ENCODE measurements at places on chromosomes 3 and 15.

- H3K27ac ChIP-seq = no peak overlapping the region
- no peak overlapping the region for H3K4me3 ChIP-seq
- no peaks in the 10 kb centered on the region for H3K36me3 ChIP-seq
- DNase-seq = no peak
These were observed 1441.5 kb downstream of the OTOL1 start for GRCh38 chr3:162938083-162938482.

GRCh38 chr3:161070980-161071663 lies 34.0 kb downstream of the B3GALNT1 start:
- no peak overlapping the region for H3K27ac ChIP-seq
- DNase-seq = no peak
- no peaks in the 10 kb centered on the region for H3K36me3 ChIP-seq
- H3K4me3 ChIP-seq = no peak overlapping the region
- H3K4me1 ChIP-seq = no peaks in the 10 kb centered on the region

DNA sequence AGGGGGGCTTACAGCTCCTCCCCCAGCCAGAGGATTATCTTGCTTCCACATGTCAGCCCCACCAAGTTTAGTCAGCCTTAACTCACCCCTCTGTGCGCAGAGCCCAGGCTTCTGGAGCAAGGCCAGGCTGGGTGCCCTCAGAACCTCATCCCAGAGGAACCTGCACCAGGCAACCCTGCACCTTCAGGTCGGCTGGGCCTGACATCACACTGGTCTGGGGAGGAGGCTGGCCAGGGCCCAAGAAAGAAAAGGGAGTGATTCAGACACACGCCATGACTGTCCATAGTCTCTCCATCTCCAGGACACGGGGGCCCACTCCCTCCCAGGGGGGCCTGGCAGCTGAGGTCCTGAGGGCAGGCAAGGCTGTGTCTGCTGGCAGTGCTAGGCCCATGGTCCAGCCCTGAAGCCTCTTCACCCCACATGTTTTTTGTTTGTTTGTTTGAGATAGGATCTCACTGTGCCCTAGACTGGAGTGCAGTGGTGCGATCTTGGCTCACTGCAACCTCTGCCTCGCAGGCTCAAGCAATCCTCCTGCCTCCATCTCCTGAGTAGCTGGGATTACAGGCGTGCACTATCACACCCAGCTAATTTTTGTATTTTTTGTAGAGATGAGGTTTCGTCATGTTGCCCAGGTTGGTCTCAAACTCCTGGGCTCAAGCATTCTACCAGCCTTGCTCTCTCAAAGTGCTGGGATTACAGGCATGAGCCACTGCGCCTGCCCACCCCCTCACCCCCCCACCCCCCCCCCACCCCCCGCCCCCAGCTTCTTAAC lies 11.1 kb downstream of the TNK2 start:
- peak overlapping the region; percentile 90 for H3K27ac ChIP-seq
- no peak for DNase-seq
- peaks cover 4% of the 10 kb centered on the region for H3K27me3 ChIP-seq
- H3K4me3 ChIP-seq = peak overlapping the region; percentile 68

DNA sequence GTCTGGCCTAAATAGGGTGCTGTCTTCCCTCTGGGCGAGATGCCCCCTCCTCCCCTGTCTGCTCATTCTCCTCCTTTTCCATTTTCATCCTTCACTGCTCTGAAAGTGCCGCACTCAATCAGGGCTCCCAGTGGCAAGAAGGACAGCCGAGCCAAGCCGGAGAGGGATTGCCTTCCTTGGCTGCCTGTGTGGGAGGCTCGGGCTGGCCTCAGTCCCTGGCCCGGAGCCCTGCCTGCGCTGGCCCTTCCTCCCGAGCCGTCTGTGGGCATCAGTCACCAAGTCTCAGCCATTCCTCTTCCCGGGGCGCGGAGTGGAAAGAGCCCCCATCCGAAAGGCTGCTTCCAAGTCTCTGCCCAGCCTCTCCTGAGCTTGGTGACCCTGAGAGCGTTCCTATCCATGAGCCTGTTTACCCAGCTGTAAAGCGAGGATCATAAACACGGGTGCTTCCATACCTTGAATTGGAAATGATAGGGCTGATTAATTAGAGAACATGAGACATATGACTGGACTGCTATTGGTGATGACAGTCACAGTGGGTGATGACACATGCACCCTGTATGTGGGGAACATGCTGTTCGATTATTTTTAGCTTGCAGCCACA lies 59.1 kb upstream of the TLE3 start:
- no peak overlapping the region for H3K4me3 ChIP-seq
- H3K4me1 ChIP-seq = peaks cover 66% of the 10 kb centered on the region

- H3K4me3 ChIP-seq = no peak overlapping the region
- no peaks in the 10 kb centered on the region for H3K4me1 ChIP-seq
- DNase-seq = no peak
- peaks cover 13% of the 10 kb centered on the region for H3K27me3 ChIP-seq
These were observed 150.8 kb downstream of the ATP10A start for GRCh38 chr15:25712192-25712960.

GRCh38 chr15:96274698-96275097 lies 55.8 kb upstream of the NR2F2 start:
- H3K4me3 ChIP-seq = no peak overlapping the region
- H3K27me3 ChIP-seq = no peaks in the 10 kb centered on the region
- peaks cover 44% of the 10 kb centered on the region for H3K36me3 ChIP-seq

GRCh38 chr15:52772766-52773165 lies 17.4 kb downstream of the ONECUT1 start:
- H3K36me3 ChIP-seq = no peaks in the 10 kb centered on the region
- no peak overlapping the region for H3K4me3 ChIP-seq
- no peak for DNase-seq

DNA sequence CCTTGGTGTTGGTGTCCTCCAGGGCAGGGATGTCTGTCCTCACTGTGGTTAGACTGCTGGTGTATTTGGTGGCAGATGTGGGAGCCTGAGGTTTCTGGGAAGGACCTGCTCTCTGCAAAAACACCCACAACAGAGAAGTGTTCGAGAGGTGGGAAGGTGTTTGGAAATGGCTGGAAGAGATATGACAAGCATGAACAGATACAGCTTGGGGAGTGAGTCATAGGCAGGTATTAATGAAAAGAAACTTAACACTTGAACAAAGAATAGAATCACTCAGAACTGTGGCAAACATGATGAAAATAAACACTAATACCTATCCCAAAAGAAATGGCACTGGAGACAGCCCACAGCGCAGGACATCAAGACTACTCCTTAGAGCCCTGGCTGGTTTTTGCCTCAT lies 192.4 kb upstream of the RORA start:
- H3K36me3 ChIP-seq = no peaks in the 10 kb centered on the region
- H3K27ac ChIP-seq = no peak overlapping the region
- no peak for DNase-seq
- H3K4me1 ChIP-seq = peaks cover 2% of the 10 kb centered on the region
- no peak overlapping the region for H3K4me3 ChIP-seq
- peaks cover 12% of the 10 kb centered on the region for H3K27me3 ChIP-seq

DNA sequence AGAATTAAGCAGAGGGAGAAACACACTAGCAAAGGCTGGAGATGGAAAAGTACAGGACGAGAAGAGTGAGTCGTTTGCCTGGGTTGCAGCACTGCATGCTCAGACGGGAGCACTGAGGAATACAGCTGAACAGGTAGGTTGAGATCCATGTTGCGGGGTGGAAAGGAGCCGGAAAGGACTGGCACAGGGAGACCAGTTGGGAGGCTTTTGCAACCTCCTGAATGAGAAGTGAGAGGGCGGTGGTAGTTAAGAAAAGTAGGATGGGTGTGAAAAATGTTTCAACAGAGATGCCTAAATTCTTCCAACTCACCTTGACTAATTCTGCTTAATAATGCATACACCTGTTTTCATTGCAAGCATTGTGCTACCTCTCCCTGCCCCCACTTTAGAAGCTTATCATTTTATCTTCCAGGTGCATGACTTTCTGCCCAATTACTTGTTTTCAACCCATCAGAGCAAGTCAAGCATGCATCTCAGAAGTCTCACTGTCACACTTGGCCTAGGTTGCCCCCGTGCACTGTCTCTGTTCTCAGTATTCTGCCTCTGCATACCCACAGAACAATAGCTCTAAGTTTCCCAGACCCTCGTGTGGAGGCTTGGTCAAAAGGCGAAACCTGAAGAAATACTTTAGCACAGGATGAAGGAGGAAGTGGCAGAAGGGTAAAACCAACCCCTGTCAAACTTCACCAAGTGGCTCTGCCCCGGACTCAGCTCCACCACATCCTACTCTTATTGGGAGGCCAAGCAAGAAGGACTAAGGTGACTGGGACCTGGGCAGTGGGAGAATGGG lies 199.3 kb upstream of the BCL6 start:
- no peak overlapping the region for H3K4me3 ChIP-seq
- no peaks in the 10 kb centered on the region for H3K27me3 ChIP-seq
- peaks cover 6% of the 10 kb centered on the region for H3K4me1 ChIP-seq
- no peak for DNase-seq
- no peaks in the 10 kb centered on the region for H3K36me3 ChIP-seq

GRCh38 chr3:396293-396692 lies 199.7 kb downstream of the CHL1 start:
- no peak overlapping the region for H3K4me3 ChIP-seq
- H3K27me3 ChIP-seq = peaks cover 36% of the 10 kb centered on the region
- H3K27ac ChIP-seq = no peak overlapping the region
- H3K36me3 ChIP-seq = no peaks in the 10 kb centered on the region

DNA sequence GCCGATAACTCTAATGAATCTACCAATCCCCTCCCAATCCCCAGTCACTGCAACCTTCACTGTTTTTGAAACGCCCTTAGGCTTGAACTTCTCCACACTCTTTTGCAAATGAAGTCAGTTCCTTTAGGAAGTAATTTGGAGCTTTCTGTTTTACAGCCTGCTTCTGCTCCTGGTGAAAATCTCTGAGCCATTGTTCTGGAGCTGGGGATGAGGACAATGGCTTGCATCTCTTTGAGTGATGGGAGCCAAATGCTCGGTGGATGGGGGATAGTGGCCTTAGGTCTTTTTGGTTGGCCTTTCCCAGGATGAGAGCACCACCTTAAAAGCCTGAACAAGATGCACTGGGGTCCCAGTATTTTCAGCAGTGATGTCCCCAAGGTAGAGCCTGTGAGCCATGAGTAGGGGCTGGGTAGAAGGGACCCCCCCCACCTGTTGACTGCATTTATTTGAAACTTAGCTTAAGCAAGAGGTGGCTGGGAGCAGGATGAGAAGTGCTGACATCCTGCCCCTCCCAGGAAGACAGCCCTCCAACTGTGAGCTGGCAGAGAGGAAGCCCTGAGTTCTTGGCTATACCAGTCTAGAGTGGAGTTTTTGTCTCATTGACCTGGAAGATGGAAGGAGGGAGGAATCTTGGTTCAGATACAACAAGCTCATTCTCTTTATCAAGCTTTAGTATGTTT lies 7.6 kb upstream of the MYO5C start:
- no peak overlapping the region for H3K4me3 ChIP-seq
- H3K4me1 ChIP-seq = no peaks in the 10 kb centered on the region
- H3K36me3 ChIP-seq = no peaks in the 10 kb centered on the region
- DNase-seq = no peak
- H3K27me3 ChIP-seq = peaks cover 3% of the 10 kb centered on the region

DNA sequence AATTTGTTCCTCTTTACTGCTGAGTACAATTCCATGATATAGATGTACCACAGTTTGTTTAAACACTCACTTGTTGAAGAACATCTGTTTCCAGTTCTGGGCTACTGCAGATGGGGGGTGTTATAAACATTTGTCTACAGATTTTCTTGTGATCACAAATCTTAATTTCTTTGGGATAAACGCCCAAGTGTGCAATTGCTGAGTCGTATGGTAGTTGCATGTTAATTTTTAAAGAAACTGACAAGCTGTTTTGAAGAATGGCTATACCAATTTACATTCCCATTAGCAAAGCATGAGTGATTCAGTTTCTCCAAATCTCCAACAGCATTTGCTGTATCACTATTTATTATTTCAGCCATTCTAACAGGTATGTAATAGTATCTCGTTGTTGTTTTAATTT lies 242.0 kb upstream of the MRPL3 start:
- no peaks in the 10 kb centered on the region for H3K36me3 ChIP-seq
- no peak overlapping the region for H3K27ac ChIP-seq
- peaks cover 6% of the 10 kb centered on the region for H3K27me3 ChIP-seq
- H3K4me3 ChIP-seq = no peak overlapping the region
- no peaks in the 10 kb centered on the region for H3K4me1 ChIP-seq

GRCh38 chr3:45915518-45916231 lies 27.6 kb upstream of the CXCR6 start:
- DNase-seq = no peak
- H3K27ac ChIP-seq = no peak overlapping the region
- H3K27me3 ChIP-seq = no peaks in the 10 kb centered on the region
- H3K4me1 ChIP-seq = peaks cover 12% of the 10 kb centered on the region
- H3K36me3 ChIP-seq = peaks cover 4% of the 10 kb centered on the region

- no peak overlapping the region for H3K27ac ChIP-seq
- H3K4me3 ChIP-seq = no peak overlapping the region
- peaks cover 29% of the 10 kb centered on the region for H3K36me3 ChIP-seq
These were observed 38.8 kb downstream of the ADAM10 start for GRCh38 chr15:58710701-58711100.

DNA sequence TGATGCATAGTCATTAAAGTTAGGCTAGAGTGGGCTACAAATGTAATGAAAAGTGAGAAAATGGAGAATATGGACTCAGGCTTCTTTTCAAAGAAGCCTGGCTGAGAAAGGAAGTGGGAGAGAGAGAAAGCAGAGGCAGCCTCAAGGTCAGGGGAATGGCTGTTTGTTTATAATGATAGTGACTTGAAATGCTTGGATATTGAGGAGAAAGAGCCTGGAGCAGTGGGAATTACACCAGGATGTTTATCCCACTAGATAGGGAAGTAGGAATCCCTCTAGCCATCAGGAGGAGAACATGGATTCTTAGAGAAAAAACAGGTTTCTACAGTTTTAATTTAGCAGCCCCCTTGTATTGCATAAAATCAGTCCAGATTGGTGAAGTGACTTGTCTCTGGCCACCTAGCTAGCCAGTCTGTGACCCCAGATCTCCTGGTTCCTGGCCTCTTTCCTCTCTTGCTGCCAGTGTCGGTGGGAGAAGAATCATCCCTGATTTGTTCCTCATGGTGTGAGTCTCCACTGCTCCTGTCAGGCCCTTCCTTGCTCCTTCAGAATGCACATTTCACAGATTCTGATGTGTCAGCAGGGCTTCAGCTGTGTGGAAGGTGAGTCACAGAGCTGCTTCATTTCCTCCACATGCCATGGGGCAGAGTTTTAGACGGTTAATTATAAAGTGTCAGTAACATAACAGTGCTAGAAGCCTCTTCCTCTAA lies 32.9 kb downstream of the SEMA6D start:
- H3K27me3 ChIP-seq = no peaks in the 10 kb centered on the region
- H3K36me3 ChIP-seq = peaks cover 39% of the 10 kb centered on the region
- DNase-seq = no peak

DNA sequence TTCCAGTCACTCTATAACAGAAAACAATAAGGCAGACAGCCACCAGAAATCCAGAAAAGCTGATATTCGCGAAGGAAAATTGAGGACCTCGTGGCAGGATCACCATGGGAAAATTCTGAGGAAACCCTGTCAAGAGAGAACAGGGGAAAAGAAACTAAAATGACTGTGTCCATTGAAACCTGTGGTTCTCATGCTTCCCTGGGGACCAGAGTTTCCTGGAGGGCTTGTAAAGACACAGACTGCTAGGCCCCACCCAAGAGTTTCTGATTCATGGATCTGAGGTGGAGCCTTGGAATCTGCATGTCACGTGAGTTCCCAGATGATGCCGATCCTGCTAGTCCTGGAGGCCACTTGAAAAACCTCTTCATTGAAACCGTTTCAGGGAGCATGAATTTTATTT lies 420.5 kb downstream of the EPHB1 start:
- no peak for DNase-seq
- H3K4me1 ChIP-seq = no peaks in the 10 kb centered on the region
- H3K27ac ChIP-seq = no peak overlapping the region
- no peak overlapping the region for H3K4me3 ChIP-seq

GRCh38 chr3:32146746-32147211 lies 40.4 kb downstream of the GPD1L start:
- peaks cover 33% of the 10 kb centered on the region for H3K4me1 ChIP-seq
- H3K27me3 ChIP-seq = no peaks in the 10 kb centered on the region
- H3K4me3 ChIP-seq = no peak overlapping the region
- DNase-seq = no peak
- H3K27ac ChIP-seq = peak overlapping the region; percentile 87

All from mesothelial cell of epicardium (in vitro differentiated cells).